SK-N-DZ (cell line): ENCODE measurements at places on chromosomes 2 and 18.

- no peak for DNase-seq
Observed at GRCh38 chr2:201447086-201447485, 4.2 kb downstream of the TRAK2 start.

- DNase-seq, result no peak
Observed at GRCh38 chr2:240401781-240402551, 33.5 kb upstream of the GPC1 start.

DNA sequence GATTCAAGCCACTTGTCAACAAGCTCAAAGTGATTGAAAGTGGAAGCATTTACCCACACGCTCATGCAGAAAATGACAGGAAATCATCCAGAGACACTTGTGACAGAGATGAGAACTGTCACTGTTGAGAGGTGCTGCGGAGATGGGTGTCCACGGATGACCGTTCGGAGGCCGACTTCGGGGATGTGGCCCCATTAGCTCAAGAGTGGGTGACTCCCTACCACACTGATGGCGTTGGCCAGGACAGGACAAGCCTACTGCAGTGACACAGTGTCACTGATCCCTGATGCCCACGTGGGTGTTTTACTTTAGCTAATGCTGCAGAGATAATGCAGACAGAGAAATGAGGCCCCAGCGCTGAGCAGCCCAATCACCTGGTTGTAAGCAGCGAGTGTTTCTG lies 81.5 kb upstream of the YWHAQ start:
- DNase-seq, result no peak

DNA sequence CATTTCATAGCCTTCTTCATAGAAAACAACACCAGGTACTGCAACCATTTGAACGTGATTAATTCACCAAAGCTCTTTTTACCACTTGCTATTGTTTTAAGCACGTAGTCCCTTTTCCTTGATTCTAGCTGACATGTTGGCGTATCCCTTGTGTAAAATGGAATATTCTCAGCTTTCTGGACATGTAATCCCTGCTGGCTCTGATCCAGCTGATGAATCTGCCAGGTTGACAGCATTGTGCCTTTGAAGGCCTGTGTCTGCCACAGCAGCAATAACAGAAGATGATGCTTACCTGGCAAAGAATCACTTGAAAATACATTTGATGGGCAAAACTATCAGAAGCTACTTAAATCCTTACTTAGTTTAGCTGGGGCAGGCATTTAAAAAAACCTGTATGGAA lies 81.0 kb upstream of the CCDC150 start:
- no peak for DNase-seq

DNA sequence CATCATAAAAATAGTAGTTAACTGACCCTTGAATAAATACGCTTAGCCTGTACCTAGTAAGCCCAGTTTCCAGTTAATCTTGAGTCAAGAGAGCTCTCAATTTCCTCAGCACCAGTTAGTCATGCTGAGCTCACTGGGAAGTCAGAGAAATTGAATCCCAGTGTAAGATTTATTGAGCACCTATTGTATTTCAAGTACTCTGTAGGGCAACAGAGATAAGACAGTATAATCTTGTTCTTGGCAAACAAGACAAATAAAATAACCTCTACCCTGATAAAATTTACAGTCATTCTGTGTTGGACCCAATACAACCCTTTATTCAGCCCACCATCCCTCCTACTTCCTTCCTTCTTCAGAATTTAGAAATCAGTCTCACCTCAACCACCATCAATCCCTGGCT lies 71.9 kb upstream of the NRP2 start:
- DNase-seq, result no peak
